ENCODE measurements at places on chromosomes 11 and 22.

GRCh38 chr11:107252429-107253161 lies 205.0 kb downstream of the CWF19L2 start:
- no peak for DNase-seq

DNA sequence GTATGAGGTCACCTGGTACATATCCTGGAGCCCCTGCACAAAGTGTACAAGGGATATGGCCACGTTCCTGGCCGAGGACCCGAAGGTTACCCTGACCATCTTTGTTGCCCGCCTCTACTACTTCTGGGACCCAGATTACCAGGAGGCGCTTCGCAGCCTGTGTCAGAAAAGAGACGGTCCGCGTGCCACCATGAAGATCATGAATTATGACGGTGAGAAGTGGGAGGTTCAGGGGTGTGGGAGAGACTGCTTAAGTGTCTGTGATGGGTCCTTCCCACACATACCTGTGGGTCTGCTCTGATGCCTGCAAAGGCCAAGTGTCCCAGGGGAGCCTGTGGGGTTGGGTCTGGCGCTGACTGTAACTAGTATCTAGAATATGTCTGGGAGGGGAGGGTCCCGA lies 3.9 kb downstream of the APOBEC3G start:
- DNase-seq: no peak

DNA sequence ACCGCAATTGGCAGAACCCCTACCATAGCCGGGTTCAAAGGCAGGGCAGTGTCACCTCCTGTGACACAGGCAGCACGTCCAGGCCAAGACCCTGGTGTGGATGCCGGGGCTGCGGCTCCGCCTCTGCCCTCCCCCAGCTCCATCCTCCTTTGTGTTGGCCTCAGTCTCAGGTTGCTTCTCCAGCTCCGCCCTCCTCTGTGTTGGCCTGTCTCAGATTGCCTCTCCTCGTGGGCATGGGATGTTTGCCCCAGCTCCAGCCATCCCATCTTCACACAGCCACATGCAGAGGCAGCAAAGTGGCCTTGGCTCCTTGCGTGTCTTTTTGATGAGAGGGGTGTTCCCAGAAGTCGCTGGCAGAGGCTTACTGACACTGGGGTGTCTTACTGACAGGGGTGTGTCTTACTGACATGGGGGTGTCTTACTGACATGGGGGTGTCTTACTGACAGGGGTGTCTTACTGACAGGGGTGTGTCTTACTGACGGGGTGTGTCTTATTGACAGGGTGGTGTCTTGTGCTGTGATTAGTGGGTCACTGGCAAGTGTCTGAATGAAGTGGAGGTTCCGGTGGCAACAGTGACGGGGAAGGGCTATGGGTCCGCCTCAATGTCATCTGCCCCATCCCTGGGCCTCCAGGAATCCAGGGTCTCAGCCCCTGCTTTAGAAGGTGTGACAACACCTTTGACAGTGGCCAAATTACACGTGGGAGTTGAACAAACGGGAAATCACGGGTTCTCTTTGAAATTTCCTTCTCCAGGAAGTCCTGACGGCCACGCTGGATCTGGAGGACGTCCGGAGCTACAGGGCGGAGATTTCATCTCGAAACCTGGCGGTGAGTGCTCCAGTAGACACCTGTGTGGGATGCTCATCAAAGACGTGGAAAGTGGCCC lies 24.9 kb downstream of the NADSYN1 start:
- DNase-seq: no peak

- peak; percentile 69 for DNase-seq
These were observed 96.5 kb upstream of the FGF3 start for GRCh38 chr11:69915501-69916250.

DNA sequence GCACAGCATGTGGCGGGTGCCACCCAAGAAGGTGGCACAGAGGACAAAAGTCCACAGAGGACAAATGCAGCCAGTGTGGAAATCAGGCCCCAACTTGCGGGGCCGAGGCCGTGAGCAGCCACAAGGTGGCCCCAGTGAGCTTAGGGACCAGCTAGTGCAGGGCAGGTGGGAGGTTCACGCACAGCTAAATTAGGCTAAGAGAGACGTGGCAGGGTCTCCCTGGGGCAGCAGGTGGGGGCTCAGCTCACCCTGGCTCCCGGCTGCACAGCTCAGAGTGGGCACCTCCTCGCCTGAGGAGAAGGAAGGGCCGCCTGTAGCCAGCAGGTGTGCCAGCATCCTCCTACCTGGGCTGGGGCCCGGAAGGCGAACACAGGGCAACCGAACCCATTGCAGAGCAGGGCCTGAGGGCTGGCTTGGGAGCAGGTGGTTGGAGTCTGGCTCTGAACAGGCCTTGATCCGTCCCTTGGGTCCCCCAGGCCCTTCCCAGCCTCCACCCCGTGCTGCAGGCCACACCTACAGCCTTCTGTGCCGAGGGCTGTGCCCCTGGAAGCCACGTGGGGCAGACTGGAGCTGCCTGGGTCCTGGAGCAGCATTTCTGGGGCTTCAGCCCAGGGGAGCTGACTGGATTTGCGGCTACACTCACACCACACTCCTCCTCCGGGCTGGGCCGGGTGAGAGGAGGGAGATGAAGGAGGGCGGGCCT lies 26.1 kb upstream of the CELSR1 start:
- DNase-seq: peak; percentile 62

DNA sequence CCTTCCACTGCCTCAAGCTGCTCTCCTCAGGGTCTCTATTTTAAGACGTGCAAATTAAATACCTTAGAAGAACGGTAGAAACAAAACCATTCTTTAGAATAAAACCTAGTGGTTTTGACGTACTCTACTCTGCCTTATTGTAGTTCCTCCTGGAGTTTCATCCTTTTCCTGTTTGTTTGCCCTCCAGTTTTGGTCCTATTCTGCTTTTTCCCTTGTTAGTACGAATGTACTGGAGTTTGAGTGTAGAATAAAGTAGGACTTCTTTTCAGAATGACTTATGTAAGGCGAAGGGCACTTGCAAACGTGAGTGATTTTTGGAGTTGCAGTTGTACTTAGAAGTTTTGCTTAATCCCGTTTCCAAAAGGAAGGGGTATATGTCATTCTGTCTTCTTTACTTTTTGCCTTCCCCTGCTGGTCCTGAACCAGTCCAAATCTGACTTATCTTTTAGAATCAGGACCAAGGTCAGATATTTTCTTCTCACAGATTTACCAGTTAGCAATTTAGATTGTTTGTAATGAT lies 1.4 kb downstream of the SIK2 start:
- peak; percentile 22 for DNase-seq

GRCh38 chr11:128153697-128154048 lies 433.7 kb downstream of the ETS1 start:
- peak; percentile 65 for DNase-seq

DNA sequence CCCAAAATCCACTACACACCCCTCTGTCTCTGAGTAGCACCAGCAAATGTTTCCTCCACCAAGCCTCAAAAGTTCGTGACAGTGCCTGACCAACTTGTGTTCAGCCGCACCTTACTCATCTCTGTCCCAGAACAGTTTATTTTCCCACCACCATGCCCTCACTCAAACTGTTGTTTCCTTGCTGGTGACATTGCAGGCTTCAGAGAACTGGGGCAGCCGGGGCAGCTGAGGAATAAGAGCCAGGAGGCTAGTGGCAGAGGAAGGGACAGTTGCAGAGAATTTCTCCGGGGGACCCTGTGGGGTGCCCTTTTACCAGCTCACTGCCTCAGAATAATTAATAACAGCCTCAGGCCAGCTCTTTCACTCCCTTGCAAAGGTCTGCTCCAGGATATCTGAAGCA lies 709 bp upstream of the KCNE3 start:
- no peak for DNase-seq

GRCh38 chr11:9615031-9615451 lies 41.6 kb downstream of the WEE1 start:
- no peak for DNase-seq

DNA sequence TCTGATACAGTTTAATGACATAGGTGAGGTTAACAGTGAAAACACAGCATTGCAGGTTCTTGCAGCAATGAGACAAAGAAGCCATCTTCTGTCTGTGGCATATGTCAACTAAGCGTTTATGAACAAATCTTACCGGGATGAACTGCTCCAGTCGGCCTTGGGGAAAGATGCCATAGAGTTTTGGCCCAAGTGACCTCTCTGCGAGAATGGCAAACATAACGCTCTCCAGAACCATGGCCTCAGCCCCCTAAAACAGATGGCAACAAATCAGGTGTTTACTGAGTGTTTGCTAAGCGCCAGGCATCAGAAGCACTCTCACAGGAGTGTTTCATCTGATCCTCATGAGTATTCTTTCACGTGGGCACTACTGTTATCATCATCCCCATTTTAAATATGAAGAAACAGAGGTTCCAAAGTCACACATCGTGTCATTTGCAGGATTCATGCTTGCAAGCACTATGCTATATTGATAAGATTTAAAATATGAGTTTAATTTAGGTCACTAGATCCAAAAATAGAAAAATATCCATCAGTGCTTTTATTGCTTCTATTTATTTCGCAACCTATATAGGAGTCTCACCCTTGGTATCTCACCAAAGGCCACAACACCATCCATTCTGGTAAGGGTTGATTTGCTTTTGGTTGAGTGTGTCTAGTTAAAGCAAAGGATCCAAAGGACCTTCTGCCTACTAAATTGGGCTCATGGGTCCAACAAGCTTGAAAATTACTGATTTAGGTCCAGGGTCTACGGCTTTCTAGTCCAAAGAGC lies 35.9 kb downstream of the TCIRG1 start:
- no peak for DNase-seq

GRCh38 chr11:99192716-99193115 lies 172.0 kb downstream of the CNTN5 start:
- no peak for DNase-seq

GRCh38 chr11:76632492-76632891 lies 38.1 kb downstream of the LRRC32 start:
- DNase-seq: no peak

DNA sequence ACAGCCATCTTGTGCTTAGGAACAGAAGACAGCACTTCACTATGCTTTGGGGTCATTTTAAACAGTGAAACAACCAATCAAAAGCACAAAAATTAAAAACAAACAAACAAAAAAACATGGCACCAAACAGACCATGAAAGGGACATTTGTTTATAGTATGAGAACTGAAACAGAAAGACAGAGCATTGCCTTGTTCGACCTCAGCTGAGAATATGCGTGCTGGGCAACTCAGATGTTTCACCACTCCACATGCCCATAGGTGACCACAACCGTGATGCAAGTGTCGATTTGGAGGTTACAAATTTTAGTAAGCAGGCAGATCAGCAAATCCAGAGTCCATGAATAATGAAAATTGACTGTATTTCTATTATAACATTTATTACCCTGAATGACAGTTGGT lies 30.0 kb downstream of the NNMT start:
- no peak for DNase-seq

GRCh38 chr22:26857169-26857568 lies 199.8 kb downstream of the MIAT start:
- no peak for DNase-seq

- DNase-seq: no peak
These were observed 5.8 kb upstream of the MS4A18 start for GRCh38 chr11:60718524-60719316.

- no peak for DNase-seq
These were observed at the start of gene DBX1 for GRCh38 chr11:20160425-20161229. TSS of gene DBX1 (minus strand) at chr11:20160475. CDS start at chr11:20160324, 151 bp downstream.

DNA sequence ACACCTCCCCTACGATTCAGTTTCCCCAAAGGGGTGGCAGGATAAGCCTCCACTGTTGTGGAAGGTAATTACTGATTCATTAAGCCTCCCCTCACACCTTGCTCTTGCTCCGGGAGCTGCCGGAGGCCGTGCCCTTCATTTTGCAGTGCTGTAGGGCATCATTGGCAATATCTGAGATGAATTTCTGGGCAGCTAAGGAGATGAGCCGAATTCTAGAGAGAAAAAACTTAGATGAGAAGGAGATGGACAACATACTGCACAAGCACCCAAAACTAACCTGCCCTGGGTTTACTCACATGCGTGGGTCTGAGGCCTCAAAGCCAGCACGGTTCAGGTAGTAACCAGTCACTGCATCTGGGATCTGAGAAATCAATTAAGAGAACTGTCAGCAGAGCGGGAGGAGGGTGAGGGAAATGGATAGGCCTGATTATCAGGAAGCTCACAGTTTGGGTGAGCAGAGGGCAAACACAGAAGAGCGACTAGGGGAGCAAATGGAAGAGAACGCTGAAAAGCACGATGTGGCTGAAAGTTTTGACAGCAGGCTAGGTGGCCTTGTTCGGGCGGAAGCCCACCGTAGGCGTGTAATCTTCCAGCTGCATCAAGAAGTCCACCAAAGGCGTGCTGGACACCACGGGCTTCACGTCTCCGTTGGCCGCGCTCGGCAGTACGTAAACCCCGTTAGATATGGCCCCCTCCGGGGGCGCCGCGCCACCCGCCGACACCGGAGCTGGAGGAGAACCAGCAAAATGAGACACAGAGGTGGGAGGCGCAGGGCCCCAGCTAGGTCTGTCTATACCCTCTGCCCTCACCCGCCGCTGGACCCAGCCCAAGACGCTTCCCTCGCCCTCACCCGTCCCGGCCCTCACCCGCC lies 689 bp downstream of the TAF10 start:
- DNase-seq: peak; percentile 31

DNA sequence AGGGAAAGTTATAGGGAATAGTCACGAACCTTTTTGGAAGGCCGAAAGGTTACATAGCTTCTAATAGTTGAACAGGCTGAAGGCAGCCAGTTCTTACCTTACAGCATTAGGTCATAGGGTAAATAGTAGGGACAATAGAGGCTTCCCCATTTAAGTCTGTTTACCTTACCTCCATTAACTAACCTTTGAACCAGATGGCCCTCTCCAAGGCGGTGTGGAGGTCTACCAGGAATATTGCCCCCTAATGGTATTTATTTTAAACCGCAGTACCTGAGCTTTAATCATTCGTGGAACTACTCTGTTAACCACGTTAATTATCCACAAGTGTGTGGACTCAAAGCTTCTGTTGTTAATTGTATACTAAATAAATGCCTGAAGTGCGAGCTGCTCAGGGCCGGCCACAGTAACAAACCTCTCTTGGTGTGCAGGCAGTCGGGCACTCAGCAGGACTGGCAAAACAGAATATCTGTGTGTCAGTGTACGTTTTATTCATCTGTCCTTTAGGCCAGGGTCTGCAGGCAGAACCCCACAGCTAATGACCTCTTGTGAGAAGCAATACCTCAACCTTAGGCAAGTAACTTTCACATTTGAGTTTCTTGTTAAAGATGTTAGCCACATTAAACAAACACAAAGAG lies 81.7 kb downstream of the PRCP start:
- no peak for DNase-seq

DNA sequence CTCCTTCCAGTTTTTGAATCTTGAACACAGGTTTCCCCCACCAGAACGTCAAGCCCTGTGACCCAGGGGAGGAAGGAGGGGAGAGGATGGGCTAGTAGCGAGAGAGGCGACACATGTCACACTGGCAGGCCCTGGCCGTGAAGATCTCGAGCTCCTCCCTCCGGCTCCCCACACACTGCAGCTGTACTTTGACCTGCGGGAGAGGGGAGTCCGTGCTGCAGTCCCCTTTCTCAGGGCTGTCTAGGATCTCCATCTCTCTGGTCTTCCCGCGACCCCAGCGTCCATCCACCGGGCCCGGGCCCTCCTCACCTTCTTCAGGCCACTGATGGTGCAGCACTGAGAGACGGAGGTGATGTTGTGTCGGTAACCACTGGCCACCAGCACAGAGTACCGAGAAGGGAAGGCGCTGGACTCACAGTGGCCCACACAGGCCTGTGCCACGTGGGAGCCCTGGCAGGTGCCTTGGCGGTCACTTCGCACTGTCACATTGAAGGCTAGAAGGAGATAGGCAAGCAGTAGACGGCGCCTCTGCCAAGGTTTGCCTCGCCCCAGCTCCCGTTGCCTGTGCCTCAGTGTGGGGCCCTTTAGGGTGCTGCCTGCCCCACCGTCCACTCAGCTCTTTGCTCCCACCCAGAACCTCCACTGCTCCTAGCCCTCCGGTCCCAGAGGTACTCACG lies 873 bp downstream of the GPHA2 start:
- no peak for DNase-seq
